ENCODE measurements at places on chromosomes 1 and 21.

GRCh38 chr1:30313176-30313575, 410.2 kb downstream of the MATN1 start:
- no peak for DNase-seq

- no peak for DNase-seq
Observed at GRCh38 chr1:212935387-212935981, 14.9 kb upstream of the VASH2 start.

DNA sequence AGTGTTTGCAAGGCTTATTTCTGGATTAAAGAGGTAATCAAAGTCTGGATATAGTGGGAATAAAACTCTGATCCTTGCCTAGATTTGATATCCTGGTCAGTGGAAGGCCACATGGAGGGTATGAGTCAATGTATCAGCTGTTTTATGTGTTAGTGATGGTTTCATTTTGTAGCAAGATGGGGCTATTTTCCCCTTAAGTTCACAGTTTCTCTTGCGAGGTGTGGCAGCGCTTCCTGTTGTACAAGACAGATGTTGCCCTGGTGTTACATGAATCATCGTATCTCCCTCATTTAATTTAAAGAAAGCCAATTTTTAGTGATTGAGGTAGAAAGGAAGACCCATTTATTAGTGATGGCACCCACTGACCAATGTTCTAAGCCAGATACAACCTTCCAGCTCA, 220.2 kb downstream of the DUSP10 start:
- no peak for DNase-seq

- DNase-seq, result no peak
Observed at GRCh38 chr21:46125846-46126301, 28.0 kb downstream of the COL6A2 start.

DNA sequence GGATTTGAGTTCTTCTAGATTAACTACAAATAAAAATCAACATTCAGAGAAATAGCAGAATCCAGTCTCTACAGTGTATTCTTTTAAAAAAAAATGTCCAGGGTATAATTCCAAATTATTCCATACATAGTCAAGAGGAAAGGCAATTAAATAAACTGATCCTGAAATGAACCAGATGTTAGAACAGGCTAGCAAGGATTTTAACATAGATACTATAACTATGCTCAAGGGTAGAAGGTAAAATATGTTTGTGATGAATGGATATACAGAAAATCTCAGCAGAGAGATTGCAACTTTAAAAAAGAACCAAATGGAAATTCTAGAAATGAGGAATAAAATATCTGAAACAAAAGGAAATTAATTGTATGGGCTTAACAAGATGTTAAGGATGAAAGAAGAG, 32.4 kb downstream of the CYYR1 start:
- no peak for DNase-seq

- DNase-seq, result no peak
Observed at GRCh38 chr1:231319080-231319479, 18.6 kb downstream of the EXOC8 start.

DNA sequence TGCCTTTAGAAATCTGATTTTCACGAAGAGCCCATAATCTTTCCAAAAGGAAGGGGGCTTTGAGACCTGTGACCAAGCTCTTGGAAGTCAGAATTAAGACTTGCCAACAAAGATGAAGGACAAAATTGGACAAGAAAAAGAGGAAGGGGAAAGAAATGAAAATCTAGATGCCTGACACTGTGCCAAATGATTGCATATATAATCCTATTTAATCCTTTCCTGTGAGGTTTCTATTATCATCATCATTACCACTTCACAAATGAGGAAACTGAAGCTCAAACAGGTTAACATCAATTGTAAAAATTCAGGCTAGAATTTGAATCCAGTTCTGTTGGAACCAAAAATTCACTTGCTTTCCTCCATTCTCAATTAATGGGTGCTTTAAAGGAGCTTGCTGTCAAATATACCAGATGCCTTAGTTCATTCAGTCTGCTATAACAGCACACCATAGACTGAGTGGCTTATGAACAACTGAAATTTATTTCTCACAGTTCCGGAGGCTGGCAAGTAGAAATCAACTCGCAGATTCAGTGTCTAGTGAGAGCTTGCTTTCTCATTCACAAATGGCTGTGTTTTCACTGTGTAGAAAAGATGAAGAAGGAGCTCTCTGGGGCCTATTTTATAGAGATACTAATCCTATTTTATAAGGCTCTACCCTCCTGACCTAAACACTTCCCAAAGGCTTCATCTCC, 197.5 kb upstream of the ST6GALNAC5 start:
- no peak for DNase-seq

GRCh38 chr1:183473217-183473536, 878 bp downstream of the SMG7 start:
- no peak for DNase-seq

DNA sequence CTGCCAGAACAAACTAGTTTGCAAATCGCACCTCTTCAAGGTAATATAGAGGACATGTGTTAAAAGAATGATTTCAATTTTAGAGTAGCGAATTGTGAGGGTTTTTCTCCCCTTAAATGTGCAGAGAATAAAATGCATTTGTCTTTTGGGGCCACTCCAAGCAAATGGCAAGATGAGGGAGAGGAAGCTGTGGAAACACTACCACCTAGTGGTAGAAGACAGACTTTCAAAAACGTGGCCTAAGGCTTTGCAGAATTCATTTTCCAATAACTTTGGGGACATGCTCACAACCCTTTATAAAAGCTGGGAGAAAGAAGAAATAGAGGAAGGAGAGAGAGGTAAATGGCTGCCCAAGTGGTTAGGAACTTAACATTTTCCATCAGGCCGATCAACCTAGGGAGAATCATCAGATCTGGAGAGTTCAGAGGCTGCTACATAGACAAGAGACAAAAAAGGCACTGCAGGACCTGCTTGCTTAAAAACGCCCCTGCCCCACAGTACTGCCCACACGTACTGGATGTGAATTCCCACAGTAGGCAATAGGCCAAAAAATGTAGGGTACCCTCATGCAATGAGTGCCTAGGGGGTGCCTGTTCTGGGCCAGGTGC, 15.7 kb upstream of the RCAN1 start:
- no peak for DNase-seq

DNA sequence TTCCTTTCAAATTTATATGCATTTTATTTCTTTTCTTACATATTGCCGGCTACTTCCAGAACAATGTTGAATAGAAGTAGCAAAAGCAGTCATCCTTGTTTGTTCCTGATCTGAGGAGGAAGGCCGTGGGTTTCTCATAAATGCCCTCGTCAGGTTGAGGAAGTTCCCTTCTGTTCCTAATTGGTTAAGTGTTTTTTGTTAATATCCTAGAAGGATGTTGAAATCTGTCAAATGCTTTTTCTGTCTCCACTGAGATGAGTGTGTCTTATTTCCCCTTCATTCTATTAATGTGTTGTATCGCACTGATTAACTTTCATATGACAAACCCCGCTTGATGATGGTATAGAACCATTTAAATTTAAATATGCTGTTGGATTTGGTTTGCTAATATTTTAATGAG, 15.4 kb downstream of the TTLL10 start:
- DNase-seq, result no peak

- DNase-seq, result no peak
Observed at GRCh38 chr1:203320591-203321272, 15.4 kb downstream of the BTG2 start.

GRCh38 chr1:107434361-107434693, 293.5 kb downstream of the NTNG1 start:
- no peak for DNase-seq

GRCh38 chr1:234499119-234499942, 20.4 kb upstream of the TARBP1 start:
- DNase-seq, result peak; percentile 75

DNA sequence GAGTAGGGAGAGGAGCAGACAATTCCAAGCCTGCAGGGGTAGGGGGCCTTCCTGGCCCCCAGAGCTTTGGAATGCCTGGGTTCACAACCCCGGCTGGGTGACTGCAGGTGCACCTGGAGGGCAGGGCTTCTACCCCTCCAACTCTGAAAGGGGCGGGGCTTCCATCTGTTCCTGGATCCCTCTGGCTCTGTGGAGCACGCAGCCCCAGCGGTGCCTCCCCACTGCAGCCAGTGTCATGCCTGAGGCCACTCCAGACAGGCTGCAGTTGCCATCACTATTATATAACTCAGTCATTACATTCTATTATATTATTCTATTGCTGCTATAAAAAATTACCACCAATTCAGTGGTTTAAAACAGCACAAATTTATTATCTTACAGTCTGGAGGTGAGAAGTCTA, 12.5 kb upstream of the FNBP1L start:
- DNase-seq, result no peak

- DNase-seq, result no peak
Observed at GRCh38 chr21:45695086-45695485, 51.6 kb downstream of the PCBP3 start.

GRCh38 chr1:145711213-145711651, 4.1 kb upstream of the PDZK1 start:
- no peak for DNase-seq

GRCh38 chr1:53619367-53620060, 119.5 kb downstream of the GLIS1 start:
- no peak for DNase-seq

- DNase-seq, result no peak
Observed at GRCh38 chr1:98001764-98002163, 80.9 kb upstream of the DPYD start.

DNA sequence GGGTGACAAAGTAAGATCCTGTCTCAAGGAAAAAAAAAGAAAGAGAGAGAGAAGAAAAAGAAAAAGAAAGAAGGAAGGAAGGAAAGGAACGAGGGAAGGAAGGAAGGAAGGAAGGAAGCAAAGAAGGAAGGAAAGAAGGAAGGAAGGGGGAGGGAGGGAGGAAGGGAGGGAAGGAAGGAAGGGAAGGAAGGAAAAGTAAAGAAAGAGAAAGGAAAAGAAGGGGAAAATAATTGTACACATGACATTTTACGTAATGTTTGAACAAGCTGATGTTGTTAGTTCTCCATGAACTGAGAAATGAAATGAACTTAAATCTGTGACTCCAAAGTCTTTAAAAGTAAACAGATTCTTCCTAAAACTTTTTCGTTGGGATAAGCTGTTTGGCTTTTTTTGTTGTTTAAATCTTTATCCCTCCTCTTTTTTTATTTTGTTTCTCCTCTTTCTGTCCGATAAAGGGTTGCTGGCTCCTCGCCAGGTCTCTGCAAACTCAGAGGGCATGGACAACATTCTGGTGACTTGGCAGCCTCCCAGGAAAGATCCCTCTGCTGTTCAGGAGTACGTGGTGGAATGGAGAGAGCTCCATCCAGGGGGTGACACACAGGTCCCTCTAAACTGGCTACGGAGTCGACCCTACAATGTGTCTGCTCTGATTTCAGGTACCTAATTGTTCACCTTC, 59.8 kb downstream of the IL12RB2 start:
- no peak for DNase-seq

GRCh38 chr1:185338719-185339622, 21.9 kb upstream of the IVNS1ABP start:
- DNase-seq, result no peak

- DNase-seq, result no peak
Observed at GRCh38 chr1:204093421-204093717, 20.5 kb downstream of the SOX13 start.

GRCh38 chr1:24195136-24195535, 8.0 kb upstream of the IFNLR1 start:
- DNase-seq, result no peak

- no peak for DNase-seq
Observed at GRCh38 chr1:199112365-199112764, 473.5 kb downstream of the PTPRC start.

DNA sequence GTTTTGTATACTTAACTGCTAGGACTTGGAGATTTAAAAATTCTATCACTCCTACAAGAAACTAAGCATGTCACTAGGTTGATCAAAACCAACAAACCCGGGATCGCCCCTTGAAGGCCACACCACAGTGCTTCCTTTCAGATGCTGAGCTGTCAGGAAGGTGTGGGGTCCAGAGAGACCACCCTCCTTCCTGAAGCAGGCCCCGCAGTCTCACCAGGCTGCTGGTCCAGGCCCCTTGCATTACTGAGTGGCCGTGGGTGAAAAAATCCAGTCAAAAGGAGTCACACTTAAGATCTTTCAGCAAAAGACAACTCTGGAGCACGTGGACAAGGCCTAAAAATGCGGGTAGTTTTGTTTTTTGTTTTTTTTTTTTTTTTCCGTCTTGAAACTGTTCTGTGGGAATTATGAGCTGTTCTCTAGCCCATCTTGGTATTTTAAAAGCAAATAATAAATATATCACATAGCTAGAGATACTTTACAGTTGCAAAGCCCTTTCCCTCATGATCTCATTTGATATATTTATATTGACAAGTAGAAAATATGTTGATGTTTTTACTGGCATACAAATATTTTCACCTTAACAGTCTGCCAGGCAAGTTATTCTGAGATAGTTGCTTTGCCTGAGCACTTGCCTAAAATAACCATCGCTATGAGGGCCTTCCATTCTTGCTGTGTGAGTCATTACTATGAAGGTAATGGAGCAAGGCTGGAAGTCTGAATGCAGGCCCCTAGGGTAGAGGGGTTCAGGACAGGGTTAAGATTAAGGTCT, 73.1 kb upstream of the EDEM3 start:
- no peak for DNase-seq

DNA sequence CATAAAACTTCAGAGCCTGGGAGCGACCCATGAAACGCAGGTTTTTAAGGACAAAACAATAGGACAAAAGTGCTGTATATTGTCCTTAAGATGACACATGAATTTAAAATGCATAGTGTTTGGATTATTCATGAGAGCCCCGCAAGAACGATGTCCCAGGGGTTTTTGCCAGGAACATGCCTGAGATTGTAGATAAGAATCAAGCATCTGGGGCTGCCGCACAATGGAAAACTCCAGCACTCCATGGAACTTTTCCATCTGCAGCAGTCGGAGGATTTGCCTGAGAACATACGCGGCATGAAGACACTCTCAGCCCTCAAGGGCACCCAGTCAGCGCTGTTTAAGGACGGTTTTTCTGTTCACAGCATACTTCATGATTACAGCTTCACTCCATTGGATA, 5.3 kb upstream of the ERG start:
- no peak for DNase-seq

DNA sequence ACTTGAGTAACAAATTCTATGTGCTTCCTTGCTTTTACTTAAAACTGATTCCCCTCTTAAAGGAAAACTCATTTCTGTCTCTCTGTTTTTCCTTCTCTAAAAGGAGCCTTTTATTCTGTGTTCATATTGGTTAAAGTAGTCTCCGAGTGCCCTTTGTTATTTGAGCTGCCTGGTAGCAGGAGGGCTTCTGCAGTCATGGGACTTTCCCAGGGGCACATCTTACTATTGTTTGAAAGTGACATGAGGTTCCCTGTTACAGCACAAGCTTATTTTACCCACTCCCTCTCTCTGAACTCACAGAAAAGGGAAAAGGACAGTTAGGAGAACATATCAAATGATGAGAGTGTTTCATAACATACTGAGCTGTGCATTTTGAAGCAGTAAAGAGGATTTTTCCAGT, 58.1 kb upstream of the ANGPTL1 start:
- DNase-seq, result no peak

DNA sequence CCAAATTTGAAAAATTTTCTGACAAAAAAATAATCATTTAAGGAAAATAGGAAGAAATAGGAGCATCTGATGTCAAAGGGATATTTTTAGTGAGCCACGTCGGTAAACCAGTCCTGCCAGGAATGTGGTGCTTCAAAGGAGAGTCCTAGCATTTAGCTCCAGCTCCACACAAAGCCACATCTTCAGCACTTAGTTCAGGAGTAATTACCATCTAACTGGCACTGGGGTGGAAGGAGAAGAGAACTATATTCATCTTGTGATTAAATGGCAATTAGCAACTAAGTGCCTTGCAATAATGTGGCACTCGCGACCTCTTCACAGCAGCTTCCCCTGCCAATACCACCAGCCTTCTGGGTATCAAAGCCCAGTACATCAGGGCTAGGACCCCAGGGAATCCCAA, 409.1 kb downstream of the SETD4 start:
- no peak for DNase-seq

- no peak for DNase-seq
Observed at GRCh38 chr1:11707621-11708276, 16.2 kb downstream of the DRAXIN start.

GRCh38 chr1:39381839-39382238, 109.6 kb upstream of the BMP8A start:
- no peak for DNase-seq

Measured in thoracic aorta (tissue), 2 donors.